ENCODE measurements at places on chromosomes 6 and 20. TPM values are rescaled to one million over a fixed set of nuclear protein-coding genes. Genes with fewer than 3 reads are reported as not detected.

The DYNLT2 gene
- 0.85 TPM for total RNA-seq

The VSX1 gene
- not detected for total RNA-seq

The SERPINB6 gene
- 112 TPM for total RNA-seq

The ATP6V1G2 gene
- total RNA-seq, result 0.59 TPM

DNA sequence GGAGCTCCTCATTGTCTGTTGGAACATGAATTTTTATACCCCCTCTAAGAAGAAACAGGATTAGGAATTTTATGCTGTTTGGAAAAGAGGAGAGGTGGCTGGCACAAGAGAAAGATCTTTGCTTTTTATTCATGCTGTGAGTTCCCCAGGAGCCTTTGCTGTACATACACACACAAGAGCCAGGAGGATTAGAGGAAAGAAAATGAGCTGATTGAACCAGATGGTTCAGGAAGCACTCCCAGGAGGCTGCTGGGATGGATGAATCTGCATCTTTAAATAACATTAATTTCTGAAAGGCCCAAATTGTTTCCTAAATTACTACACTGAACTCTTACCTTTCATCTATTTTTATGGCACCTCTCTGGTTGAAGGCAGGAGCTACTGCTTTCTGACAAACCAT lies 20.1 kb upstream of the TCP11 start:
- DNase-seq, result no peak

GRCh38 chr20:14422892-14423291 lies 85.5 kb upstream of the FLRT3 start:
- DNase-seq, result no peak

GRCh38 chr6:7770111-7770510 lies 44.2 kb downstream of the BMP6 start:
- no peak for DNase-seq

GRCh38 chr6:22738194-22738593 lies 168.8 kb downstream of the HDGFL1 start:
- no peak for DNase-seq

DNA sequence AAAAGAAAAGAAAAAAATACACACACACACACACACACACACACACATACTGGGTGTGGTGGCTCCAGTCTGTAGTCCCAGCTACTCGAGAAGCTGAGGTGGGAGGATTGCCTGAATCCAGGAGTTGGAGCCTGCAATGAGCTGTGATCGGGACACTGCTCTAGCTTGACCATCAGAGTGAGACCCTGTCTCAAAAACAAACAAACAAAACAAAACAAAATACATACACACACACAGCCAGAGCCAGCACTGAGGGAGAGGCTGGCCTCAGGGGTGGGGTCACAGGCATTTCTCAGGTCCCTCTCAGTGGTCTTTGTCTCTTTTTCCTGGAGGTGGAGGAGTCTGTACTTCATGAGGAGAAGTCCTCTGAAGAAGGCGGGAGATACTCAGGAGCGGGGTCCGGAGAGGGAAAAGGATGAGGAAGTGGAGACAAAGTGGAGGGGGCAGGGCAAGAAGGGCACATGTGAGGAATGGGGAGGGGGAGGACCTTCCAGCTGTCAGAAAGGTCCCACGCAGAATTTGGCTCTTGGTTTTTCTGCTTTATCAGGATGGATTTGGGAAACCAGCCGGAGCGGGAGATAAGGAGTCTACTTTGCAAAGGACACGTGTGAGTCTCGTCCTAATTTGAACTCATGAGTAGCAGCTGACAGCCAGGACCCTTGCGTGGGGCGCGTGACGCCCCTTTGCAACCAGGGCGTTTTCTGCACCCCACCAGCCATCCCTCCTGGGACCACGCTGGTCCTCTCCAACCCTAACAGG lies 7.7 kb upstream of the MICB start:
- no peak for DNase-seq

GRCh38 chr6:33416386-33417127 lies 1.4 kb downstream of the CUTA start:
- no peak for DNase-seq

DNA sequence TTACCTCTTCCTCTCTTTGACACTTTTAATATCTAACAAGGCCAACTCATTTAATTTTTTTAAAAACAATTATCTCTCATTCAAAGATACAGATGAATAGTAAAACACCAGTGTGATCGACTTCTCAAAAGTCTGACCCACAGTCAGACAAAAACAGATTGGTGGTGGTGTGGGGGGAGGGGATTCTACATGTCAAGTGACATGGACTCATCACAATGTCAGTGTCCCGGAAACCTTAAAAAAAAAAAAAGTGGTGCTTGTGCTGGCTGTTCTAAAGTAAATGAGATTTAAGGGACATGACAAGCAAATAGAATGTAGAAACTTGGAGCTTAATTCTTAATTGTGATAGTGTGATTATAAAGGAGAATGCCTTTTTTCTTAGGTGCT lies 16.3 kb upstream of the RFPL4B start:
- no peak for DNase-seq
